NCI-H510A treated with DMSO at 0.1 percent for 48 hours (cell line): ENCODE measurements at places on chromosomes 6 and 20.

DNA sequence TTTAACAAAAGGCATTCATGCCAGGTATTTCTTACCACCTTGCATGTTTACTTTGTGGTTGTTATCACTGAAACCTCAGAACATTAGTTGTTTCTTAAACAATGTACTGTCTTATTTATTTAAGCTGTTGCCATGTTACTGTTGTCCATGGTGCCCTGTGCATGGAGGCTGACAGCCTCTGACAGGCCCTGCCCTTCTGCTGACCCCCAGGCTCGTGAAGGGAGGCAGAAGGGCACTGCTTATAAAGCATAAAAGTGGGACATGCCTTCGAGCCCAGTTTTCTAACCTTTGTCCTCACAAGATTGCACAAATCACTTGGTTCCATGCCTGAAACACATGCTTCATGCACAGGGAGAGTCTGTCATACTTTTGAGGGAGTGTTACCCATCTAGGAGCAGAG is 46.7 kb upstream of the CLIC5 start:
- DNase-seq = peak; percentile 41

DNA sequence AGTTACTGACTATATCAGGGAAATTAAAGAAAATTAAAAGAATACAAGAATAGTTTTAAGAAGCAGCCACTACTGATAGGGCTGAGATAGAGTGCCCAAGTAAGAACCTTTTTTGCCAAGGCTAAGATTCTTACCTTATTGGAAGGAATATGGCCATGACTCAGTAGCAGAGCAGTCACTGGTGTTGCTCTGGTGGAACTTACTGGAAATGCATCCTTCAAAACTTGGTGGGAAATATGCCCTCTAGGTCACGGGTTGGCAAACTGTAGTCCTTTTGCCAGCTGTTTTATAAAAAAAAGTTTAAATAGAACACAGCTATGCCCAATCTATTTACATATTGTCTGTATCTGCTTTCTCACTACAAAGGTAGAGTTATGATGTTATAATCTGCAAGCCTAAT is 6.0 kb downstream of the HSF2 start:
- no peak for DNase-seq

- peak; percentile 46 for DNase-seq
Measured at GRCh38 chr20:44038681-44039123, 124.0 kb downstream of the TOX2 start.

DNA sequence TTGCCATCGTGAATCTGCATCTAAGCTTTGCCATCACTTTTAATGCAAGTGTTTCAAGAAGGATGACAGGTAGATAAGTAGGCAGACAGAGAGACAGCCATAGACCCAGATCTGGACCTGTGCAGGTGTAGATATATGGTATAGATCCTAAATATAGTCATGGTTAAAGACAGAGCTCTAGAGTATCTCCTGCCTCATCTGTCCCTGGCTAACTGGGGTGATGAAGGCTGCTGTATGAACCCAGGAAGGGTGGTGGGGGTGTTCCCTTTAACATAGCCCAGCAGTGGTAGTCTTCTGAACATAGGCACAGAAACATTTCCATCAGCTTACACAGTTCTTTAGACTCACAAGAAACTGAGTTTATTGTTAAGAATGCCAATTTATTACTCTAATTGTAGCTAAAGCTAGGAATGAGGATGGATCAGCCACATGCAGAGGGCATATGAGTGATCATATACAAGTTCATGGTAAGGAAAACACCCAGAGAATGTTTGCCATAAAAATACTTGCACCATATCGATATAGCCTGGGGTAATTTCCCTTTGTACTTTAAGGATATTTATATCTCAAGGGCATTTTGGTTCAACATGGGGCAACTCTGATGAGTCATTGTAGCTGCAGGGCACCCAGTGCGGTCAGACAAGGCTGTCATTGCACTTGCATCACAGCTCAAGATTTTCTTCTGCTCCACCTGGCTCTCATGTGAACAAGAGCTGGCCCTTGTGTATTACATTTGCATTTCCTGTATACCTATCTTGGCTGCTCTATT is 587.2 kb downstream of the EPM2A start:
- no peak for DNase-seq

- DNase-seq = no peak
Measured at GRCh38 chr6:39948199-39948791, 14.0 kb upstream of the MOCS1 start.

DNA sequence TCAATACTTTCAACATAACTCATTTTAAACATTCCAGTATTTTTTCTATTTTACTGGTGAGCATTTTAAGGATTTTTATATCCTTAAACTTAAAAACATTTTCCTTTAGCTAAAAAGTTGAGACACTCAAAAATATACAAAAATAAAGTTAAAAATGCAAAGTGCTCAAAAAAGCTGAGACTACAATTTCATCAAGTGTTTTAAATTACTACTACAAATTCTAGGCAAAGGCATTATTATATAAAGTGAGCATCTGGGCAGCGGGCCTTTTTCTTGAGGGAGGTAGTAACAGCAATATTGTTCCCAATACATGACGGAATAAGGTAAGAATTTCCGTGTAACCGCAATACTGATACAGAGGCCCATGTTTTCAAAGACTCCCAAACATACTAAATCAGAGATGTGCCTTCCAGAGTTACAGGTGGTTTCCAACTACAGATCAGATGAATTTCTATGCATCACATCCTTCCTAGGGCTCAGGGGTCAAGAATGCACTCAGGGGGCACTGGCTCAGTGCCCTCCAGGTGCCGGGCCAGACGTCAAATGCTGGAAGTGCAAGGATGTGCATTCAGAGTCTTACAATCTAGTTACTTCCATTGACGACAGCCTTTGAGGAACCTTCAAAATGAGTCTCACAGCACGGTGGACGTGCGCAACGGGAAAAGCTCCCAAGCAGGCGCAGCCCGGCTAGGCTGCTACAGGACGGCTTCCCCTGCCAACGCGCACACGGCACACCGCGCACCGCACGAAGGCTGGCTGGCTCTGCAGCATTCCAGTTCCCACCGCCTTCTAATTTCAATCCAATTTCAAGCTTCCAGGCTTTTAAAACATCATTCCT is 1.7 kb downstream of the PHF10 start:
- DNase-seq = no peak
